Body of pancreas (tissue), 4 donors: ENCODE measurements at places on chromosomes 16 and 17. TPM values are rescaled to one million over a fixed set of nuclear protein-coding genes. Genes with fewer than 3 reads are reported as not detected.

Gene SP6
- 0.99 TPM for total RNA-seq

Gene CD300A
- total RNA-seq: 3.1 TPM

Gene DNAH17
- not detected for total RNA-seq

Gene ESRP2
- total RNA-seq: 56.0 TPM

Gene KRT20
- not detected for total RNA-seq

Gene COX6A2
- not detected for total RNA-seq

Gene PRSS53
- total RNA-seq: 3.0 TPM

Gene KCNH6
- not detected for total RNA-seq

Gene CCL23
- not detected for total RNA-seq

Gene EPX
- total RNA-seq: not detected

Gene HOXB9
- not detected for total RNA-seq

Gene CDR2L
- 18.5 TPM for total RNA-seq

Gene MYADML2
- not detected for total RNA-seq

Gene CDH13
- total RNA-seq: 2.9 TPM

Gene MT1A
- total RNA-seq: not detected

Gene ITGAD
- not detected for total RNA-seq

Gene SPPL2C
- total RNA-seq: not detected

Gene ZPBP2
- not detected for total RNA-seq

Gene HOXB2
- 13.7 TPM for total RNA-seq

Gene QRICH2
- 1.6 TPM for total RNA-seq

Gene ZNF500
- 13.8 TPM for total RNA-seq

Gene CBFA2T3
- total RNA-seq: 16.2 TPM

Gene KRTAP2-2
- not detected for total RNA-seq

Gene TBC1D3C
- total RNA-seq: not detected

Gene CACNG5
- 0.52 TPM for total RNA-seq

Gene ZNF750
- not detected for total RNA-seq

Gene ZG16
- 0.26 TPM for total RNA-seq

Gene PKMYT1
- not detected for total RNA-seq

Gene BAIAP3
- 20.8 TPM for total RNA-seq

Gene KRT27
- total RNA-seq: not detected
